ENCODE measurements at places on chromosomes 3 and 15. TPM values are rescaled to one million over a fixed set of nuclear protein-coding genes. Genes with fewer than 3 reads are reported as not detected.

DNA sequence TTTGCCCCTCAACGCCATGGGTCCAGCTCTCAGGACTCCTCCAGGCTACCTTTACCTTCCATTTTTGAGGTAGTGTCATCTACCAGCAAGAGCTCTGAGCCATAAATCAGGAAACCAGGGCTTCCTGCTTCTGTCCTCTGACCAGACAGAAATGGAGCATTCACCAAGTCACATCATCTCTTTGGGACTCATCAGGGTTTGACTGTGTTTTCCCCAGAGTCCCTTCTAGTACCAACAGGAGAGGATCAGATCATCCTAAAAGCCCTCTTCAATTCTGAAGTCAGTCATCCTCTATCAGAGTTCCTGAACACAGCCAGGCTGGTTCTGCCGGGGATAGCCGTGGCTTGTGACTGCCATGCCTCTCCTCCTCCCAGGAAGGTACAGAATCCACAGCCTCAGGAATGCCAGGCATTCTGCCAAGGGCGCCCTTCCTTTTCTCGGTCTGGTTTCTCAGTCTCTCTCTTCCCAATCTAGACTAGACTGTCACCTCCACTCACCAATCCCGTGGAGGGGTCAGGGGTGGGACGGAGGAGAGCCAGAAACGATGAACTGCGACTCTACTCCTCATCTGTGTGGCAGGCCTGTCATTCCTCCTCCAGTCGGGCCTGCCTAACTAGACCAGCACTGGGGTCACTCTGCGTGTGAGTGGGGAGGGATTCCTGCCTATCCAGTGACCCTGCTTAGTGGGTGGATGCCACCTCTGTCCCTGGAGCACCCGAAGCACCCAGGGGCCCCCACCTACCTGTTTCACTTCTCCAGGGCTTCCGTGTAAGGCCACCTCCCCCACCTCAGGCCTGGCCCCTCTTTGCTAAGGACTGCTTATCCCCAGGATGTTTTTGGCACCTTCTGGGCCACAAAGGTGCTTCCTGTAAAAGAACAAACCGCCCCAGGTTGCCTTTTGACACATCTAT is 30.9 kb downstream of the CCNL1 start:
- peak; percentile 72 for DNase-seq

GRCh38 chr15:85580879-85581278 is 200.5 kb downstream of the AKAP13 start:
- peak; percentile 83 for DNase-seq

- no peak for DNase-seq
These were observed 55.5 kb downstream of the BSN start for GRCh38 chr3:49609815-49610214.

- DNase-seq, result peak; percentile 64
These were observed 16.7 kb downstream of the KAT2B start for GRCh38 chr3:20056725-20057611.

DNA sequence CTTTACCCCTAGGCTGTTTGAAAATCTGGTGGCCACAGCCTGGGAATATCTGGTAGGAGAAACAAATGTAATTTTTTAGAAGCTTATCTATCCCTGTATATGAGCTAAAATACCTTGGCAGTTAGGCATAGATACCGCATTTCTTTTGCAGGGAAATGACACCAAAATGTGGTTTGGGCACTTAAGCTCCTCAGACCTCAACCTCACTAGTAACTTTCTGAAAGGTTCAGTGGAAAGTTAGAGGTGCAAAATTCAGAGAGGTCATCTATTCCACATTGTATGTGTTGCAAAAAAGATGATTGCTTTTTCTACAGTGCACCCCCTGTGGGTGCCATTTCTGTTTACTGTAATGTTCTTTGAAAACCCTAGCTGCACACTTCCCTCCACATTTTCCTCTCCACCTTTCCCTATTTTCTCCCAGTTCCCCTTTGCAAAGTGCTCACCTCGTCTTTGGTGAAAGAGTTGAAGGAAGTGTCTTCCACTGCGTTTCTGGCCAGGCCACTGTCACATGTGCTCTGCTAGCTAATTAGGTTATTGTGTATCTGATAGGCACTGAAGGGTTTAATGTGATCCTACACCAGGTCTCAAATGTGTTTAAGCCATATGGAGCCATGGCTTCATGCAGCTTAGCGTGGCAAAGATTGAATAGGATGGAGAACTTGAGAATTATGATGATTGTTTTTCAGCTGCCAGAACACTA is 1.3 kb downstream of the SACM1L start:
- DNase-seq, result peak; percentile 27

GRCh38 chr3:194268654-194269512 is 82.2 kb downstream of the CPN2 start:
- DNase-seq, result no peak

DNA sequence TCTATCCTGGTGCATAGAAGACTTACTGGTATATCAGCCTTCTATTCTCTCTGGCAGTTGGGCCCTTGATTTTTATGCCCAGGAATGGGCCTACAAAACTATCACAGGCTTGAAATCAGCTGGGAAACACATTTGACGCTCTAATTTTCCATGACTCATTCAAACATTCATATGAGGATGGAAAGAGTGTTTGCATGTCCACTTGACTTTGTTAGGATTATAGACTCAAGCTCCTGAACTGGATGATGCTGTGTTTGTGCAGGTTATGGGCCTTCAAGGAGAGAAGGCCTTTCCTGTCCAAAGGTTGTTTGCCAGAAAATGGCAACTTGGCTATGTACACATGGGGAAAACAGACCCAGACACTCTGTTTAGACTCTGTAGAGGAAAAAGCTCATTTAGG is 219.9 kb downstream of the GAP43 start:
- no peak for DNase-seq

GRCh38 chr3:66475386-66476020 is 25.3 kb downstream of the LRIG1 start:
- DNase-seq, result no peak

DNA sequence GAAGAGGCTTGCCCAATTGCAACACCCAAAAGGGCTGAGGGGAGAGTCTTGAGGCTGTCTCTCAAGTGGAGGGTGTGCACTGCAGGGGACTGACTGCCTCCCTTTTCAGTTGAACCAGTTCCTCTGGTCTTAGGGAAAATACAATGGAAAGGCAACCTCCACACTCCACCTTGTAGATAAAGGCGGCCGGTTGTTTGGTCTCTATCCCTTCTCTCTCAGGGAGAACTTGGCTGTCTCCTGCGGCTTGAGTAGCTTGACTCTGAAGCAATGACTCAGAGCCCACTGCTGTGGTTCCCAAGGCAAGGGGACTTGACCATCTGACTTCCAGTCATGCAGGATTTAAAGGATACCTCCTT is 143.2 kb upstream of the UMPS start:
- DNase-seq, result no peak

GRCh38 chr3:100420885-100421284 is 19.5 kb downstream of the LNP1 start:
- DNase-seq, result no peak

DNA sequence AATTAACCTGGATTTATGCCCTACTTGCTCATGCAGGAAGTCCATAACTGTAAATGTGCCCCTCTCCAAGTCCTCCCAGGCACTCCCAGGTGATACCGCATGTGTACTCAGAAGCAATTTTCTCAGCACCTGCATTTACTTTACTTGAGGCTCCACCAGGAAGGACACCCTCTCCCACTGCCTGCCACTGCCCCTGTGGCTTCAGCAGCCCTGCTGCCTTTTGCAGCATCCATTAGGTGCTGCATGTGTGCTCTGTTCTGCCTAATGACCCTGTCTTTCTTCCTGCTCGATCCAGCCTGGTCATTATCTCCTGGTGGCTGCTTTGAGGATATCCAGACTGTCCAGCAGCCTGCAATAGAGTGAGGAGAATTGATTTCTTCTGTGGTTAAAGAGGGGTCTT is 107.6 kb upstream of the SEMA6D start:
- no peak for DNase-seq

DNA sequence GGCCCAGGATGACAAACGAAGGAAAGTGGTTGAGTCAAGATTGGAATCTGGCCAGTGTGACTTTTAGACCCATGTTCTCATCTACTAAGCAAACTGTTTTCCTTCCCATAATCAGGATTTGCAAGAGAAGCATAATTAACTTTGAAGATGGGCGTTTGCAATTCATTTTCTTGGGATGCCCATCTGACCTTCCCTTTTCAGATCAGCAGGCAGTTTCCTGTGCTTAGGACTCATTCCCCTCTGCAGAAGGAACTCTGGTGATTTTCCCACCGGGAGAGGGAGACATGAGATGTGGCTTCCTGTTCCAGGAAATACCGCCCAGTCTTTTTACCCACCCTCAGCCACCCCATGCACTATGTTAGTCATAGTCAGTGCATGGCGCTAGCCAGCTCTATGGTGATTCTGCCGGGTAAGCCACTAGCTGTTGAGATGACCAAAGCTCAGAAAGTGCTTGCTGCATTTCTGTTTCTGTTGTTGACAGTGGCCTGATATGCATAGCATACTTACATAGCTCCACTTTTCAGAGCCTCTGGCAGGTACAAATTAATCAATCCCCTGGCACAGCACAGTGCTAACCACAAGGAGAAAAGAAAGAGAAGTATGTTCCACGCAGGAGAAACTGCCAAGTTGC is 129.4 kb downstream of the VGLL4 start:
- no peak for DNase-seq

KLHL6 gene
- 65.2 TPM for total RNA-seq

CNTN4 gene
- not detected for total RNA-seq

NTRK3 gene
- 0.85 TPM for total RNA-seq

PLIN1 gene
- total RNA-seq, result 0.17 TPM

HYAL3 gene
- total RNA-seq, result 2.5 TPM

ZIC1 gene
- not detected for total RNA-seq

GOLGA6L4 gene
- total RNA-seq, result 1.6 TPM

DOCK3 gene
- total RNA-seq, result 2.7 TPM

CLDN1 gene
- total RNA-seq, result 0.22 TPM

TTLL13 gene
- total RNA-seq, result 0.55 TPM

C3orf62 gene
- 2.8 TPM for total RNA-seq

ZNF80 gene
- total RNA-seq, result 0.31 TPM

SHISA5 gene
- total RNA-seq, result 93.1 TPM

Measured in activated CD4-positive, alpha-beta memory T cell treated with anti-CD3 and anti-CD28 coated beads for 36 hours (primary cell).